Stimulated activated CD8-positive, alpha-beta memory T cell treated with anti-CD3 and anti-CD28 coated beads, Interleukin-7, amount 100 ng/mL, for 1 hour (primary cell): ENCODE measurements at places on chromosomes 6 and 20.

DNA sequence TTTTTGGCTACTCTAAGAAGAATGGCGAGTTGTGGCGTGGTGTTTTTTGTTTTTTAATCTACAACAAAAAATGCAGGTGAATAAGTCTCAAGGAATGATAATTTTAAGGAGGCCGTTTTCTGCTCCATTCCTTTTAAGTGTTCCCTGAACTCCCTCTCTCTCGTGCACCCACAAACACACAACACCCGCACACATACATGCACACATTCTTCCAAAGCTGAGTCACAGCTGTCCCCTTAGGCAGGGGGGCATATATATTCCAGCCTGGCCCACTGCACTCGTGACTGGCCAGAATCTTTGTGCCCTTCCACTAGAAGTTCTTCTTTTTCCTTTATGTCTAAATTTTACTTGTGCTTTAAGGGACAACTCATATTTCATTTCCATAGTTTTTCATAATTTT lies 405.7 kb downstream of the LMBRD1 start:
- DNase-seq: no peak

GRCh38 chr6:20447157-20447556 lies 45.5 kb downstream of the E2F3 start:
- no peak for DNase-seq

DNA sequence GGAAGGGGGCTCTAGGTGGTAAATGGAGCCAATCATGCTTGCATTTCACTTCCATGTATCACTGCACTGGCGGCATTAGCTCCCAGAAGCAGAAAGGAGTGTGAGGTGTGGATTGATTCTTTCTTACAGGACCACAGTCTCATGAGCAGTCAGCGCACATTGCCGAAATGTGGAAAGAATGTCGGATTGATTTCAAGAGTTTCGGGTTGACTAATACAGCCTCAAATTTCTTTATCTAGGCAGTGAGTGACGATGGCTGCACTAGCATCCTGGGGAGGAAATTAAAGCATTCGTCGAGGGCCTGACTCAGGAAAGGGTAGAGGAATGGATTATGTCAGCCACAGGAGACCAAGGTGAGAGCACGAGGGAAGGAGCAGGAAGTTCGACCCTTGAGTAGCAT lies 222.8 kb upstream of the CDYL start:
- no peak for DNase-seq

GRCh38 chr6:50966532-50966931 lies 147.9 kb downstream of the TFAP2B start:
- no peak for DNase-seq

DNA sequence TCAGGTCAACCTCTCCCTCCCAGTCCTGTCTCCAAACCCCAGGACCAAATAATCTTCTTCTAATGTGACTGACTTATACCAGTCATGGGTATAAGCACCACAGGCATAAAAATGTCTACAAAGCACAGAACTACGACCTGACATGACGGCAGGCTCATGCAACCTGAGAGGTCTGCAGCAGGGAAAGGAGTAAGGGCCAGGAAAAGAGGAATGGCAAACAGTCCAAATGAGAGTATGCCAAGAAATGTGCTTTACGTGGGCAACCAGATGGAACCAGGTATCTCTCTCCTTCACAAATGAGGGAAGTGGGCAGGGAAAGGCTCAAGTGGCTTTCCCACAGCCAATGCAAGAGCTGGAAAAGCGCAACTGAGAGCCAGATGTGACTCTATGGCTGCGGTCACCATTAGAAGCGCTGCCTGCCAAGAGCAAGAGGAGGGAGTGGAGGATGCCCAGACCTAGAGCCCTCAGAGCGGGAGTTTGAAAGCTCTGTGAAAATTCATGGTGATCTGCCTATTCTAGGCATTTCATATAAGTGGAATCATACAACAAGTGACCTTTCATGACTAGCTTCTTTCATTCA lies 6.0 kb downstream of the APMAP start:
- no peak for DNase-seq

DNA sequence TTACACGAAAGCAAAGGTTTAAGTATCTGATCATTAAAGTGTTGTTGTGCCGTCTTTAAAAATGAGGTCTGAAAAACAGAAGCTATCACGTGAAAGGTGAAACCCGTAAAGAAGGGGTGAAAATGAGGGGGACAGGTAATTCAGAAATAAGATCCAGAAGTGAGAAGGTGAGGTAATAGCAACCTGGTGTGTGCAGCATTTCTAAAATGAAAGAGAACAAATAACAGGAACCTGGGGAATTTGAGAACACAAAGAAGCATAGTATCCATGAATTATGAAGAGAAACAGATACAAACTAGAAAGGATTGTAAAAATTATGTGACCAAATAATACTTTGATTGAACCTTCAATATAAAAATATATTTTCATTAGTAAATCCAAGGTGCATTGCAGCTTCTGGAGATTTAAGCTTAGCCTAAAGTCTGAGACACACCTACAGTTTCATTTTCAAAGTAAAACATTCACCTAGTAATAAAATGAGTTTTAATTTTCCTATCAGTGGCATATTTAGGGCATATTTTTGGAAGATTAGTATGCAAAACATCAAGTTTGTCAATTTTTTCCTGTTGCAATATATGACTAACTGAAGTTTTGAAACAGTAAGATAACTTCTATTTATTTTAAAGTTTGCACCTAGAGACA lies 1.4 kb downstream of the HEY2 start:
- no peak for DNase-seq

DNA sequence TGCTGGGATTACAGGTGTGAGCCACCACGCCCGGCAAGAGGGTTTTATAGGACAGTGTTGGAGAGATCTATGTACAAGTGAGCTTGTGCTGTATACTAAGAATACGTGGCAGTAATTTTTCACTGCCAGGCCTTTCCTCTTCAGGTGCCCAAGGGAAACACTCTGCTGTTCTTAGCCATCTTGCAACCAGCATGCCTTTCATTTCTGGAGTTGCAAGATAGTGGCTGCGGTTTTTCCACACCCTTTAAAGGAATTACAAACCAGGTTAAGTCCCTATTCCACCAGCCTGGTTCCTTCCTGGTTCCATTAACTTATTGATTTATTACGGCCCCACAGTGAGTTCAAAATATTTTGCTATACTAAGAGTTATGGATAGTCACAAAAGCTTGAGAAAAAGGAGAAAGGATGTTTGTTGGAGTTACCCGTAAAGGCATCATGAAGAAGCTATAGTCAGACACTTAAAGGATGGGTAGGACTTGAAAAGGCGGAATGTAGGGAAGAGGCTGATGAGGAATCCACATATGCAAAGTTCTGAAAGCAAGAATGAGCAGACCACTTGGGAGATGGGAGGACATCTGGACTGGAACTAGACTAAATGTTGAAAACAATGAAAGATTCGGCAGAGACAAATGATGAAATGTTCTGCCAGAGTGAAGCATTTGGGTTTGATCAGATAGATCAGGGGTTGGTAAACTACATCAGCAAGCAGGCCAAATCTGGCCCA lies 61.4 kb upstream of the ASIP start:
- DNase-seq: no peak

DNA sequence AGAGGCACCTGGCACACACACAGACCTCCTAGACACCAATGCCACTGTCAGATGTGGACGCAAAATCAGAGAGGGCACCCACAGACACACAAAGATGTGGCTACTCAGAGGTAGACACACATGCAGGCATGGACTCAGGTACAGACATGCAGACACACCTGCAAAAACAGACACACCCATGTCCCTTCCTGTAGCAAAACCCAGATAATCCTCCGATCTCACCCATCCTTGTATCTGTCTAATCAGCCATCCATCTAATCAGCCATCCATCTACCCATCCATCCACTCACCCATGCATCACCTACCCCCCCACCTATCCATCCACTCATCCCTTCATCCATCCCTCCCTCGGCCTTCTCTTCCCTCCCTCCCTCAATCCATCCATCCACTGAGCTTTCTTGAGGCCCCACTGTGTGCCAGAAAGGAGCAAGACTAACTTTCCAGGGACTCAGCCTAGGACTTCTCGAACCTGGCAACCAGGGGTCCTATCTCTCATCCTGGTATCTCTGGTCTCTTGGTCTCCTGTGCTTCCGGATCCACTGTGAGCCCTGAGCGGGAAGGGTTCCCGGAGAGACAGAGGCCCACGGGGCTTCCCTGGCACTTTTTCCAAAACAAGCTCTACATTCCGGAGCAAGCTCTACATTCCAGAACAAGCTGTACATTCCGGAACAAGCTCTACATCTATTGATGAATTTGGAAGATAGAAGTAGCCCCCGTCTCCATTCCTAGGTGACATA lies 1.1 kb upstream of the TGM2 start:
- no peak for DNase-seq

- no peak for DNase-seq
Observed at GRCh38 chr20:32439132-32439829, 81.2 kb downstream of the ASXL1 start.

- no peak for DNase-seq
Observed at GRCh38 chr20:46761566-46761965, 52.1 kb downstream of the SLC2A10 start.

- DNase-seq: no peak
Observed at GRCh38 chr6:146768722-146769121, 169.9 kb downstream of the ADGB start.

DNA sequence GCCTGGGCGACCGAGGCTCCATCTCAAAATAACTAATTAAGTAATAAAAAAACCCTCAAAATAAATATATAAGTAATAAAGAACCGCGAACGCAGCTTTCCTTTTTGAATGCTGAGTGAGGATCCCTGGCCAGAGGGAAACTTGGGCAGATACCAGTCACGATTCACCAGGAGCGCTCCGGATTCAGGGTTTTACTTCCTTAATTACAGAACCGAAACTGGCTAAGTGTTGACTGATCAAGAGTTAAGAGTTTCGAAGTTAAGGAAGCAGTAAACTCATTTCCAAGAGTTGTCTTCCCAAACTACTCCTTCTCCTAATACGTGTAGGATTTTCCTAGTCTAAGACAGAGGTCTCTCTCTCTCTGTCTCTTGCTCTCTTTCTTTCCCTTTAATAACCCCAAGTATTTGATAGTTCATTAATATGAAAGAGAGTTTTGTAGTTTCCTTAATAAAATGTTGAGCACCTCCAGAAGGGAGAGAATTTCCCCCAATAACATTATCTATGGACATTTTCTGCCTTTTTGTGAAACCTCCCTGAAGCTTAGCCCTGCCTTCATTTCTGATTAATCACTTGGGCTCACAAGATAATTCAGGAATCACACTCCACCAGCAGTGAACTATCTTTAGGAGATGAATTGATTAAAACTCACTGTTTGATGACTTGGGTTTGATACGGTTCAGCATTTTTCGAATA lies 61.4 kb upstream of the ZNF217 start:
- DNase-seq: no peak

- no peak for DNase-seq
Observed at GRCh38 chr6:52493669-52494068, 73.5 kb downstream of the EFHC1 start.

DNA sequence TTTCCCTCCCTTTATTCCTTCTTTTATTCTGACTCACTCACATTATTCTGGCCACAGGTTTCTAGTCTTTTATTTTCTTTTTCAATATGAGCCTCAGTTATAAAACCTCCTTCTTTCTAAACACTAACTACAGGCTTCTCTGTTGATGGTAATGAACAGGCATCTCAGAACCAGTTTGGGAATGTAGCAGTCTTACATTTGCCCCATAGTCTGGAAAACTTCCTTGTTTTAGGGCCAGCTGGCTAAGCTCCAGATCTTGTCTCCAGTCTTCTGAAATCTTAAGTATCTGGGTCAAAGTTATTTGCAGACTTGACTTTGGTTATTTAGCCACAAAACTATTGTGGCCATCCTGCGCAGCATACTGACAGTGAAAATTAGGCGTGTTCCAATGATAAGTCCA lies 97.0 kb upstream of the MAN1A1 start:
- DNase-seq: no peak
